Stimulated activated CD4-positive, alpha-beta T cell treated with anti-CD3 and anti-CD28 coated beads, Interleukin-2, amount 100 ng/mL, for 24 hours (primary cell): ENCODE measurements at places on chromosomes 4 and X.
A peak's percentile ranks its signal among the peaks of the same experiment; 100 is the strongest.

DNA sequence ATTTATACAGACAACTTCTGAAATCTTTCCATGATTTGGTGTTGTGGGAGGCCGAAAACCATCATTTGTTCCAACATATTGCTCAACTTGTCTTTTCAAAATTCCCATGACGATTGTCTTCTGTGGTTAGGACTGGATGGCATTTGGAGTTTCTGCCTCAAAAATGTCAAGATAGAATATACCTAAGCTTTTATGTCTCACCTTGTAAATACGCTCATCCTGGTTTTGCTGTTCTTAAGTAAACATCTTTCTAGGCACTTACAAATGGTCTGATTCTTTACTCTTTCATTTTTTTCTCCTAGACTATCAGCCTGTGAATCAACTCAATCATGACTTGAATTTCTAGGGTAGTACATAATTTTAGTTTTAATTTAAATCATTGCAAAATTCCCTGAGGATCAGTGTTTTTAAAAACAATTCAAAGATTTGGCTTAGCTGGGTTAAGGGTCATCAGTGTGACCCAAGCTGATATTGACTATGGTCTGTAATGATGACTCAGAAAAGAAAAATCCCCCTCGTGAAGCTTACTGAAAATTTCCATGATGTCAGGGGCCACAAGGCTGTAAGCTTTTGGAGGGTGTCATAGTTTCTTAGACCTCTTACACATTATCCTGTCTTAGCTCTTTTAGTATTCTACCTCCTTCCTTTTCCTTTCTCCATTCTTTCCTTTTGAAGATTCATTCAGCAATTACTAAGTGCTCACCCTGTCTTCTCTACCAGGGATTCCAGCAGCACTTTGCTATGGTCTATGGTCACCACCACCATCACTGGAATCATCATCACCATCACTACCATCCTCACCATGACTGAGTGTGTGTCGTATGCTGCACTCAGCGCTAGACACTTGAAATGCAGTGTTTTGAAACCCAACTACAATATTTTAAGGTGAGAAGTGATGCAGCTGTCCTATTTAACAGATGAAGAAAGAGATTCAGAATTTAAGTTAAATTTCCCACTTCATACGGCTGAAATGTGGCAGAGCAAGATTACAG is 124.4 kb downstream of the CPE start:
- no peak for DNase-seq

- no peak for DNase-seq
Observed at GRCh38 chr4:183971929-183972490, 66.9 kb downstream of the STOX2 start.

DNA sequence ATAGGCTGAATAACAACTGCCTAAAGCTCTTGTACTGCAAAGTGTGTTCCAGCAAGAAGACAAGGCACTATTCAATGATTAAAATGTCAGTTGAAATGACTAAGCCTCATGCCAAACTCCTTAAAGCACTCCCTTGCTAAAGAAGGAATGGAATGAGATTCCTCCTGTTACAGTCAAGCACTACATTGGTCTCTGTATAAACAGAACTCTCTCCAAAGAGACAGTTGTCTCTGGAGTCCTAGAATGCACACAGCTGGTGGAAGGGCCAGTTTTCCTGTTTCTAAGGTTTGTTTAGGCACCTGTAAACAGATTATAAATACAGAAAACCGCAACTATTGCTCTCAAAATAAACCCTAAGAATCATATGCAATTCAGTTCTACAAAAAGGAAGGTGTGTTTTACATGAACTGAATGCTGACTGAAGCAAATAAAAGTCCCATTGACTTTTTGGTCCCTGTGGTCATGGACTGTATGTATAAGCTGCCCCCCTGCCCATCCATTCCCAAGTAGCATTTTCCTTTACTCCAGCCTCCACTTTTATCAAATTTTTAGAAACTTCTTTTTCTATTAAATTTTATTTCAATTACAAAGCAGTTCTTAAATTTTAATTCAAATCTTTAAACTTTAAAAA is 47.0 kb downstream of the FAT1 start:
- no peak for DNase-seq

DNA sequence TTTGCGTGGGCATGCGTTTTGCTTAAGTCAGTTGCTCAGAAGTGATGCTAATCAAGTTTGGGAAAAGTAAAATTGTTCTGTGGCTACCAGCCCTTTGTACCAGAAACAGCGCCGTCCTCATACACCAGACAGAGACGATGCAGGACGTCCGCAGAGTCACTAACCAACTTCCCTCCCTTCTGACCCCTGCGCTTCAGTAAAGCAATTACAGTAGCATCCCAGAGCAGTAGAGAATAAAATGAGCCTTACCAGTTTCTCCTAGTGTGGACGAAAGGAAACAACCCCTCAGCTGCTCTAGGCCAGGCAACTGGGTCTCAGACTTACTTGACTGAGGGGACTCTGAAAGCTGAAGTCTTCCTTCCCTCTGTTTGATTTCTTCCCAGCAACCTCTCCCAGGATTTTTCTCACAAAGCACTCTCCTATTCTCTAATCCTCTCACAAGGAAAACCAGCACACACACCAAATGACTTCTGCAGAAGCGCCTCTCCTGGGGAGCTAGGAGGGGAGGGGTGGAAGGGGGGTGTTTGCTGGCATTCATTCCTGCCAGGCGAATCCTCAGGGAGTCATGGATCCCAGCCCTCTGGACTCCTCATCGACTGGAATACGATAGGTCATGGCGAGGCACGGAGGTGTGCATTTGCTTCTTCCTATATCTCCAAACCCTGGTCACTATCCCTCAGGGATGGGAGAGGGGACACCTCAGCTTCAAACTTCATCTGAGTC is 56.0 kb upstream of the MID1 start:
- DNase-seq, result no peak

DNA sequence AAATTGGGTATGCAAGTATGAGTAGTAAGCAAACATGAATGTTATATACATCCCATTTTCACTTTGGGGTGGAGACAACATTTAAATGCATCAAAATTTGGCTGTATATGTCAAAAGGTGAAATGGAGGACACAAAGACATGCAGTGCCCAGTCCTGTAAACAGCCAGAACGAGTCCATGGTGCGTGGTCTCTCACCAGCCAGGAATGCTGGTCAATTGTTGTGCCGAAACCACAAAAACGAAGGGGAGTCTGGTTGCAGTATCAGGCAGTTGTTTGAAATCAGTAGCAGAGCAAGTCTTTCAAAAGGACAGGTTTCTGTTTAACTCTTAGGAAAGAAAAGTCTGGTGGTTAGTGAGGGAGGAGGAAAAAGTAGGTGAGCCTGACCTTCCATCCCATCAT is 22.3 kb upstream of the RNF150 start:
- no peak for DNase-seq

GRCh38 chr4:113404167-113404571 is 354.7 kb downstream of the ANK2 start:
- no peak for DNase-seq

GRCh38 chrX:9612146-9612505 is 147.3 kb downstream of the TBL1X start:
- DNase-seq, result no peak

DNA sequence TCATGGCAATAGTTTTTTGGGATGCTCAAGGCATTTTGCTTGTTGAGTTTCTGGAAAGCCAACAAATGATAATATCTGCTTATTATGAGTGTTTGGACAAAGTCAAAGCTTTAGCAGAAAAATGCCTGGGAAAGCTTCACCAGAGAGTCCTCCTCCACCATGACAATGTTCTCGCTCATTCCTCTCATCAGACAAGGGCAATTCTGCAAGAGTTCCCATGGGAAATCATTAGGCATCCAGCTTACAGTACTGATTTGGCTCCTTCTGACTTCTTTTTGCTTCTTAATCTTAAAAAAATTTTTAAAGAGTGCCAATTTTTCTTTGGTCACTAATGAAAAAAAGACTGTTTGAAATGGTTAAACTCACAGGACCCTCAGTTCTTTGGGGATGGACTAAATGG is 136.3 kb downstream of the UBE2K start:
- no peak for DNase-seq

DNA sequence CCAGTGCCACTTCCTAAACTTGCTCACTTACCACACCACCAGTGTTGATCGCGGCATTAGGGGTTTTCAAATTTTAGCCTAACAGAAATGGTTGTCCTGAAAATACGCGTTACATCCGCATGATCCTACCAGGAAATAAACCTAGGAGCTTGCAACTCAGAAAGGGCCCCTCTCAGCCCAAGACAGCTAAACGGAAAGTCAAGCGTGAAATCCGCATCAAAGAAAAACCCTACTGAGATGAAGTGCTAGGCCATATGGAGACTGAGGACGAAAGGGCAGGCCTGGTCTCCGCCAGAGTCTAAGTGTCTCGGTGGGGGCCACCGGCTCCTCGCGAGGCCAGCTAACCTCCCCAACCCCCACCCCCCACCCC is 626 bp downstream of the YTHDC1 start:
- DNase-seq, result no peak

GRCh38 chrX:151870602-151871001 is 42.1 kb upstream of the MAGEA4 start:
- DNase-seq, result no peak

DNA sequence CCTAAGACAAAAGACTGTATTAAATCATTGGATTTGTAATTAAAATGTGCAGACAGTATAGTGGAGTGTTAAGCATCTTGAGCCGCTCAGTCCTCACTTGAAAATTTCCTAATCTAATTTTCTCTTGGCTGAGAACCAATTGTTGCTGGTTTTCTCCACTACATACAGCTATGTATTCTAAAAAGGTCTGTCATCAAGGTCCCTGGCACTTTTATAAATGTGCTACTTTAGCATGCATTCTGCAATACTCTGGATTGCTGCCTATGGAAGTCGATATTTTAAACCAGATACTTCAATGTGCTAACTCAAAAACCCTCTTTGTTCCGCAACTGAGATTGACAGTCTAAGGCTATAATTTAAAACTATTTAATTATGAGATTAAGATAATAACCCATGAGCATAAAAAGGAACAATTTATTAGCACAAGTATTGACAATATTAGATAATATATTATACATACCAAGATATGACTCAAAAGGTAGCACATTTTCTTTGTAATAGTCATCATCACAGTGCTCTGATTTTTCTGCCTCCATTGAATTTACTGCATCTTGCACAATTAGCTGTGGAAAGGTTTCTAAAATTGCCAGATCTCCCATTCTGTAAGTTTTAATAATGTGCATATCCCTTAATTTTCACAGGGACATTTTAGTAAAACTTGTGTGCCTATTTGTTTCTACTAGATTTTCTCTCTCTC is 815.1 kb downstream of the ADGRL3 start:
- no peak for DNase-seq

GRCh38 chr4:113534711-113535110 is 226.8 kb downstream of the CAMK2D start:
- no peak for DNase-seq

- no peak for DNase-seq
Observed at GRCh38 chr4:182205306-182205705, 37.9 kb upstream of the TENM3 start.

DNA sequence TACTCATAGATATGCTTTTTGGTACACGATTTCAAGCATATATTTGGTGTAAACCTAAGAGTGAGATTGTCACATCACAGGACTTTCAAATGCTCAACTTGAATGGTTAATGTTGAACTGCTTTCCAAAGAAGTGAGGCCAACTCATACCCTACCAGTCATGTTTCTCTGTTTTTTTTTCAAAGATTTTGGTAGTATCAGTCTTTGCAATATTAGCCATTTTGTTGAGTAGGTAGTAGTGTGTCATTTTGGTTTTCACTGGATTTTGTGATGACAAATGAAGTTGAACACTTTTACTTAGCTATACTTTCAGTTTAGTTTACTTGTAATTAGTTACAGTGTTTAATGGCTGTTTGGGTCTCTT is 12.5 kb upstream of the HS3ST1 start:
- DNase-seq, result no peak

GRCh38 chr4:184030764-184031163 is 125.7 kb downstream of the STOX2 start:
- DNase-seq, result no peak

DNA sequence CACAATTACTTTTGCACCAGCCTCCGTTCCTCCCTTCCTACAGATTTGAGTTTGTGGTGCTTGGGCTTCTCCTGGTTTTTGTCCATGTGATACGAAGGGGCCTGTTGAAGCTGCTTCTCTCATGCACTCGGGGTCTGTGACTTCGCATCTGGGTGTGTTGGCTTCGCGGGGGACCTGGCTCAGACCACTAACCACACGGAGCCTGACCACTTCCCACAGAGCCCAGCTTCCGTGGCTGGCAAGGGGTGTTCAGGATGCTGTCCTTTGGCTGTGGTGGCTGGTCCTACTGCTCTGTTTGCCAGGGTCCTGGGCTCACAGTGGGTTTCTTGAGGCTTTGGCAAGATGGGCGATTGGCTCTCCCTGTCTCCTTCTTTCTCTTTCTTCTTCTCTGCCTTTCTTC is 19.8 kb upstream of the XG start:
- no peak for DNase-seq

GRCh38 chr4:4461850-4462249 is 74.9 kb downstream of the NSG1 start:
- peak; percentile 48 for DNase-seq

- DNase-seq, result no peak
Observed at GRCh38 chr4:143313996-143314395, 22.7 kb upstream of the GAB1 start.

DNA sequence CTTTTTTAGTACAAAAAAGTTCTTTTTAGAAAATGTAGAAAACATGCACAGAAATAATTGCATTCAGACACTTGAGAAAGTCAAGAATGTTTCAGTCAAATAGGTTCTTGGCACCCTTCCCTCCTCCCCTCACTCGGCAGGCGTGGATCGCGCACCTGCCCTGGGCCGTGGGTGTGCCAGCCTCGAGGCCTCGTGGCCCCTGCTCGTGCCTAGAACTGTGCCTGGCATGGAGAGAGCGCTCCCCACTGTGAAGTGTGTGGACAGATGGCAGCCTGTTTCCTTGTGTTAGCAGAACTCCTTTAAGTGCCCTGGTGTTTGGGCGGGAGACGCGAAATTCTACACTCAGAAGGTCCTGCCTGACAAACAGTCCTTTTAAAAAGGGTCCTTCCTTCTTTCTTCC is 14.7 kb downstream of the RGS12 start:
- no peak for DNase-seq

DNA sequence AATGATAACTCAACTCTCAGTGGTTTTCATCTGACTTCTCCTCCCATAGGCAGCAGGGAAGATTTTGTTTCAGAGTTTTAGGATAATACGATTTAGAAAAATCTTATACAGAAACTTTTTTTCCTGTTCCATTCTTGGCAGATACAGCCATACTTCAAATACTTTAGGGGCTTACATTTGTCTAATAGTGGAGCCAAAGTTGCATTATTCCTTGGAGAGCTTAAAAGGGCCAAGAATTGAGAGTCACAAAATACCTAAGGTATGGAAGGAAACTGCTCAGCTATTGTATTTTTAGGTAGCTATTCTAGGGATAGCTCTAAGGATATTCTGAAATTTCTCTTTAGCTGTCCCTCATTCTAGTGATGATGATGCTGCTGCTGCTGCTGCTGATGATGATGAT is 132.9 kb upstream of the PTCHD1 start:
- DNase-seq, result no peak

DNA sequence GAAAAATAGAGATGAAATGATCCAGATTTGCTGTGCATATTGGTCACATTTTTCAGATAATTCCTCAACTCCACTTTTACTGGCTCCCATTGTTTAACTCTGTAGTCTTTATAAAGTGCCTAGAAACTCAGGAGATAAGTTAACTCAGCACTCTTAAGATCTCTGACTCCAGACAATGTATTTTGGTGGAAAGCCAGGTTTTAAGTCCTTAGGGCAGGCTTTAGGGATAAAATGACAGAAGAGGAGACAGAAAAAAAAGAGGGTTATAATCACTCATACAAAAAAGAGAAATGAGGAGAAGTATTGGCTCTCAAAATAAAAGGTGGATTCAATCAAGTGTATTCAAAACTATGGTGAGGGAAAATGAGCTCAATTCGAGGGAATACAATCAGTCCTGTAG is 674.8 kb upstream of the INTU start:
- no peak for DNase-seq

- no peak for DNase-seq
Observed at GRCh38 chr4:127047930-127048329, 584.8 kb upstream of the INTU start.
